ENCODE measurements at places on chromosomes 13 and 19. TPM values are rescaled to one million over a fixed set of nuclear protein-coding genes. Genes with fewer than 3 reads are reported as not detected.

DNA sequence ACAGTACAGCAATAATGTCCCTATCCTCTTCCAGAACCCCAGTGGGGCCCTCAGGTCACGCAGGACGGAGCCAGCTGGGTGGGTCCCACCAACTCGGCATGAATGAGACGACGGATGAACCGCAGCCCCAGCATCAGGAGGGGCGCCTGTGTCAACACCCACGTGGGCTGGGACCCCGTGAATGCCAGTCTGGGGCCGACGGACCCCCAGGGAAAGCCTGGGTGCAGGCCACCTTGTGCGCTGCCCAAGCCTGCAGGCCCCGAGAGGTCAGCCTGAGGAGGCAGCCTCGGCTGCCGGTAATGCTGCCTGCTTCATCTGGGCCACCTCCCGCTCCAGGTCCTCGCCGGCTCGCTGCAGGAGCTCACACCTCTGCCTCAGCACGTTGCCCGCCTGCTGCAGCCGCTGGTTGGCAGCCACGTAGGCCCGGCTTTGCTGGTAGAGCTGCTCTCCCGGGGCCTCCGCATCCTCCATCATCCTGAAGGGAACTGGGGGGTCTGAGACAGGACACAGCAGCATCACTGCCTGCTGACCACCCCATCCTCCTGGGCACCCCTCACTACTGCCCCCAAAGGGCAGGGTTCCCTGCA lies 4.2 kb downstream of the C19orf25 start:
- DNase-seq: no peak

DNA sequence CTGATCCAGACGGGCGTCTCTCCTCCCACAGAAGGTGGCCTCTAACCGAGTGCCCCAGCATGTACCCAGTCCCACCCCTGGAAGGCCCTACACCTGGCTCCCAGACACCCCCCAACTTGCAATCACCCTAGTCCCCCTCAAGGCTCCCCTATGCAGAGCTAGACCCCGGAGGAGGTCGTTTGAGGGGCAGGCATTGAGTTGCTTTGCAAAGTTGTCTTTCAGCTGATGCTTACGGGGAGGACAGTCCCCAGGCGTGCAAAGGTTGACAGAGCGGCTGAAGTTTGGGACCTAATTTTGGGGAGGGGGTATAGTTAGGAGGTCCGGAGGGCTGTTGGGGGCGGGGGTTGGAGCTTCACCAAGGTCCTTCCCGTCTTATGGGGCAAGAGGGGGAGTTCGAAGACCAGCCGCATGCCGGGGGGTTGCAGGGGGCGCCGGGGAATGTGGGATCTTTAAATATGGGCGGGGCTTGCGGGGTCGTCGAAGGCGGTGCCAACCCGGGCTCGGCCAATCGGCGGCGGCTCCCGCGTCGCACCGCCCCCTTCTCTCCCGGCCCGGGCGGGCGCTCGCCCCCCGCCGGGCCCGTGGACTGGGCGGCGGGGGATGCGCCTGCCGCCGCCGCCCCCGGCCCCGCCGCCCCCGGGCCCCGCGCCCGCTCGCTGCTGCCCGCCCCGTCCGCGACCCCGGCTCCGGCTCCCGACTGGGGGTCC lies at the start of gene KCNN1:
Gene KCNN1, plus strand, starts transcription at position 558 of the 707 bp plus-strand sequence. CDS start 6,782 bp downstream, outside the sequence.
- DNase-seq: no peak

- DNase-seq: no peak
Measured at GRCh38 chr19:18856385-18857126, 24.8 kb downstream of the UPF1 start.

Gene KISS1R
- polyA plus RNA-seq: 0.33 TPM

DNA sequence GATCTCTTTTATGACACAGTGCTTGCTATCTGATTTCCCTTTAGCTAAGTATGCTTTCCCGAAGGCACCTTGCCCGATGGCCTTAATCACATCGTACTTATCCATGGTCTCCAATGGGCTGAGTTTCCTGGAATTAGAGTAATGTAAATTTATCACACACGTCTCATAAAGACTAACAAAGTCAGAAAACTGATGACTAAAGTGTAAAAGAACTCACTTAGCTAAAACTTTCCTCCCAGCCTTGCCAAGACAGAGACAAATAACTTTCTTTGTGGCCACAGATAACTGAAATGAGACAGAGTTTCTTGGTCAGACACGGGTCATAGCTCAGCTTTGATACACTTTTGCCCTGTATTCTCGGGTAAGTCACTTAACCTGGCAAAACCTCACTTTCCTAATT lies 1.5 kb downstream of the NEK5 start:
- no peak for DNase-seq

DNA sequence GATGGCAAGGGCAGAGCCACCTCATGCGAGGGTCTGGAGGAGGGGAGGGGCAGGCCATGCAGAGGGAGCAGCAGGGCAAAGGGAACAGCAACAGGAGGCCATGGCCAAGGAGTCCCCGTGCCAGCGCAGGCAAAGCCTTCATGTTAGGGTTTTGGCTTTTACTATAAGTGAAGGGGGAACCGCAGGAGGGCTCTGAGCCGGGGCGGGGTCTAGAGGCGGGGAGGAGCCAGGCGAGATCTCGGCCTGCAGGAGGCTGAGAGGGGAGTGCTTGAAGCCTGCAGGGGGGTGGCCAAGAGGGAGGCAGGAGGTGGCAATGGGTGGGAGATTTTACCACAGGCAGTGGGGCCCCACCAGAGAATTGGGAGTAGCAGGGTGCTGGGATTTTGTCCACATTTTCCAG lies 6.3 kb downstream of the ARHGAP33 start:
- DNase-seq: no peak

GRCh38 chr19:54644056-54644455 lies 13.8 kb downstream of the LILRB1 start:
- DNase-seq: no peak

Gene BEST2
- not detected for polyA plus RNA-seq

Gene PROZ
- polyA plus RNA-seq: 0.20 TPM

DNA sequence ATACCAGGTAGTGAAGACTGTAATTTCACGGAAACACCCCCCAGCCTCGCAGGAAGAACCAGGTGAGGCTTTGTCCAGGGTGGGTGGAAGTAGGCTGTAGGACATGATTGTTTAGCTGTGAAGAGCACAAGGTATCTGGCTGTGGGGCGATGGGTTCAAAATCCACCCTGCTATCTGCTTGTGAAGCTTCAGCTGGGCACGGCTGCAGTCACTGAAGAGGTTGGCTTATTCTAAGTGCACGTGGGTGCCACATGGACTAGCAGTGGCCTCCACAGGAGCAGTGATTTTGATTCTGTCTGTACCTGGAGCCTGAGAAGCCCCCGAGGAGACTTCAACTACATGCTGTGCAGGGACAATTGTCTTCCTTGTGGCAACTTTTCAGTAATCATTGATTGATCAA lies 254.1 kb downstream of the FGF9 start:
- no peak for DNase-seq

- no peak for DNase-seq
Measured at GRCh38 chr19:6499052-6499790, 2.9 kb downstream of the TUBB4A start.

DNA sequence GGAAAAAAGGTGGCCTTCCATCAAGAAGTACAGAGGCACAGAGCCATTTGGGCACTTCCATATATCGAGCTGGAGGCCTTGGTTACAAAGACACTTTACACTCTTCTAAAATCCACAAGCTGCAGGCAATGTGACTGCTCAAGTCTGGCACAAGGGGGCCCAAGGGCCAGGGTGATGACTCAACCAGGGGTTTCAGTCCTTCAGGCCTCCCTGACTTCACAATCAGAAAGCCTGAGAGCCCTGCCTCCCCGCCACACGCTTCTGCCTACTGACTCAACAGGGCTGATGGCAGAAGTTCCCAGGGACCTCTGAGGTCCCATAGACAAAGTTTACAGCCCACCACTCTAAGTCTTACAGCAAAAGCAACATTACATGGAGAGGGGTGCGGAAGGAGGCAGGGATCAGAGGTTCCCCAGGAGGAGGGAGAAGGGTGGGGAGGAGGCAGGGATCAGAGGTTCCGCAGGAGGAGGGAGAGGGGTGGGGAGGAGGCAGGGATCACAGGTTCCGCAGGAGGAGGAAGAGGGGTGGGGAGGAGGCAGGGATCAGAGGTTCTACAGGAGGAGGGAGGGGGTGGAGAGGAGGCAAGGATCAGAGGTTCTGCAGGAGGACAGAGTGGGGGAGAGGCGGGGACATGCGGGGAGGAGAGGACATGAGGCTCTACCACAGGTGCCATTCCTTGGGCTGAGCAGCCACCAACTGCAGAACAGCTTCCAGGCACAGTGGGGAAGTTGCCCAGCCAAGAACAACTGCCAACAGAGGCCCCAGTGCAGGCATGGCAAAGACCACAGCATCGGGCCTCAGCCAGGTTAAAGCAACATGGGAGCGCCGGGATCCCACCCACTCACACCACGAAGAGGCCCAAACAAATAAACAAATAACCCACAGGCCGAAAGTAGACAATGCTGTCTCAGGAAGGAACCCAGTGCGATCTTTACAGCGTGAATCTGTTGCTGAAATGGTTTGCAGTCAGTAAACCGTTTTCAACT lies 52.0 kb downstream of the SLC7A1 start:
- DNase-seq: no peak
